ENCODE measurements at places on chromosomes 7 and 10. TPM values are rescaled to one million over a fixed set of nuclear protein-coding genes. Genes with fewer than 3 reads are reported as not detected.

- peaks cover 7% of the 10 kb centered on the region for H3K4me1 ChIP-seq
- H3K27me3 ChIP-seq: peaks cover 22% of the 10 kb centered on the region
- no peak overlapping the region for H3K27ac ChIP-seq
- H3K36me3 ChIP-seq: no peaks in the 10 kb centered on the region
- no peak for DNase-seq
These were observed 42.1 kb upstream of the PLXNA4 start for GRCh38 chr7:132618271-132618955.

GRCh38 chr10:11475831-11476434 lies 135.5 kb downstream of the USP6NL start:
- no peak overlapping the region for H3K27ac ChIP-seq
- H3K36me3 ChIP-seq: no peaks in the 10 kb centered on the region
- no peaks in the 10 kb centered on the region for H3K27me3 ChIP-seq
- no peaks in the 10 kb centered on the region for H3K4me1 ChIP-seq

DNA sequence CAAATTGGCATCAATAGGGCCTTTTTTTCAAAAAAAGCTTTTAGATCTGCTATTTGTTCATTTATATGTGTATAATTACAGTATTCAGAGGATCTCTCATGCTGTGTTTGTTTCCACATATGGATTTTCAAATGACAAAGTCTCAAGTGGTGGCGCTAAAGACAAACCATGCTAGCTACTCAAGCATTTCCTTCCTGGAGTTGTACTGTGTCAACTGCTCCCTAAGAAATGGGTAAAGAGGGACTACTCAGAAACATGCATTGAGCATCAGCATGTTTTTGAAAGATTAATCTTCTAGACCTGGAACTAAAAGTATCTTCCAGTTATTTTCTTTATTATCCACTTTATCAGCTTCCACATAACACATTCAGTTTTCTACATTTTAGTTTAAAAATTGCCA lies 12.7 kb downstream of the CNTNAP2 start:
- no peaks in the 10 kb centered on the region for H3K27me3 ChIP-seq
- H3K27ac ChIP-seq: no peak overlapping the region
- no peak overlapping the region for H3K4me3 ChIP-seq
- H3K36me3 ChIP-seq: no peaks in the 10 kb centered on the region
- DNase-seq: no peak

Gene CYP2E1
- 3.8 TPM for total RNA-seq

- DNase-seq: no peak
- H3K27ac ChIP-seq: no peak overlapping the region
- no peak overlapping the region for H3K4me3 ChIP-seq
- H3K4me1 ChIP-seq: no peaks in the 10 kb centered on the region
- no peaks in the 10 kb centered on the region for H3K36me3 ChIP-seq
These were observed 276.2 kb downstream of the WDR11 start for GRCh38 chr10:121127151-121127906.

Gene KCND2
- not detected for total RNA-seq

- H3K27me3 ChIP-seq: no peaks in the 10 kb centered on the region
- no peaks in the 10 kb centered on the region for H3K4me1 ChIP-seq
- DNase-seq: no peak
- H3K4me3 ChIP-seq: no peak overlapping the region
These were observed 51.5 kb upstream of the MTURN start for GRCh38 chr7:30083334-30083733.

Gene THSD7A
- total RNA-seq: 0.08 TPM

DNA sequence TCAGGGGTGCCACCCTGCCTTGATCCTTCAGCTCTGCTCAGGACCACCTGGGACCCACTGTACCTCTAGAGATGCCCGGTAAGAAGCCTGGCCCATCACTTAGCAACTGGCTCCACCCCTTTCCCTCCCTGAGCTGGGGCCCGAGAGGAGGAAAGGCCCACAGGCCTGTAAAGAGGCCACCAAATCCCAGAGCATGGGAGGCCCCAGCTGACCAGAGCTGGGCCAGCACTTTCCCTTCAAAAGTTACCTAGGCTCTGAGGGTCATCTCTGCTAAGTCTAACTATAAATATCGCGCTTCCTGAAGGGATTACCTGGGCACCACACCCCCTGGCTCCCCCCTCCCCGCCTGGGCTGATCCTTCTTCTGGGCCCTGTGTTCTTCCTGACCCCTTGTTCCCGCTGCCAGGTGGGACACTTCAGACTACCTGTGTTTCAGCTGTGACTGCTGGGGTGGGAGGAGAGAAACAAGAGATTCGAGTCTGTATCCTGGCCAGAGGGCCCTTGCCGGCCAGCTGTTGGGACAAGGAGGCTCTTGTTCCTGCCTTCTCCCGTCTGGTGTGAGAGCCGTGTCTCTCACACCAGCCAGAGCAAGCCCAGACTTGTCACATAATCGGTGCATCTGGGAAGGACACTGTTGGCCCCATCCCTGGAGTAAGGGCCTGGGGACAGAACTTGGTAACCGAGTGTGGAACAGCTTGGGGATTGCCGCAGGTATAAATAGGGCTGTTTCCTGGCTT lies 22.8 kb upstream of the ANKRD2 start:
- H3K27ac ChIP-seq: no peak overlapping the region
- H3K4me1 ChIP-seq: no peaks in the 10 kb centered on the region

Gene LDB3
- total RNA-seq: not detected

- H3K27ac ChIP-seq: no peak overlapping the region
- H3K4me3 ChIP-seq: no peak overlapping the region
- DNase-seq: no peak
- no peaks in the 10 kb centered on the region for H3K27me3 ChIP-seq
- H3K36me3 ChIP-seq: no peaks in the 10 kb centered on the region
These were observed 42.8 kb upstream of the PRSS58 start for GRCh38 chr7:142300689-142301088.
